NCI-H1417 treated with DMSO at 0.1 percent for 48 hours (cell line): ENCODE measurements at places on chromosomes 5 and 9.
A peak's percentile ranks its signal among the peaks of the same experiment; 100 is the strongest.

DNA sequence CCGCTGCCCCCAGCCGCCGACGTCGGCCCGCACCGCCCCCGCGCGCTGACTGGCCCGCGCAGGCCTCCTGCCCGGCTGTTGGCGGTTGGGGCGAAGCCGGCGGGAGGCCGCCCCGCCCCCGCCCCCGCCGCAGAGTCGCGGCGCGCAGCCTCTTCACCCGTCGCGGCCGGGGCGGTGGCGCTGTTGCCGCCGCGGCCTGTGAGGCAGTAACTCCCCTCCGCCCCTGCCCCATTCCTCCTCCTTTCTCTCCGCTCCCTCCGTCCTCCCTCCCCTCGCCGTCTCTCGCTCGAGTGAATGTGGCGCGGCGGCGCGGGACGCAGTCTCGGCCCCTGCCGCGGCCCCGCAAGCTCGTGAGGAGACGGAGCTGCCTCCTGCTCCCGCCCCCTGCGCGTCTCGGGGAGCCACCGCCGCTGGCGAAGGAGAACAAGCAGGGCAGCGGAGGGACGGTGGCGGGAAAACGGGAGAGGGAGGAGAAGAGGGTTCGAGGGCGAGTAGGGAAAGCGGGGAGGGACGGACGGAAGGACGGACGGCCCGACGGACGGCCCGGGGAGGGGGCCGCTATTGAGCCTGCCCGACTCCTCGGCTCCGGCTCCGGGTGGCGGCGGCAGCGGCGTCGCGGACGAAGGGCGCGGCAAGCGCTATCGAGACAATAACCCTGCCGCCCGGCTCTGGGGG lies 637 bp upstream of the ERBIN start:
- peak; percentile 24 for DNase-seq

DNA sequence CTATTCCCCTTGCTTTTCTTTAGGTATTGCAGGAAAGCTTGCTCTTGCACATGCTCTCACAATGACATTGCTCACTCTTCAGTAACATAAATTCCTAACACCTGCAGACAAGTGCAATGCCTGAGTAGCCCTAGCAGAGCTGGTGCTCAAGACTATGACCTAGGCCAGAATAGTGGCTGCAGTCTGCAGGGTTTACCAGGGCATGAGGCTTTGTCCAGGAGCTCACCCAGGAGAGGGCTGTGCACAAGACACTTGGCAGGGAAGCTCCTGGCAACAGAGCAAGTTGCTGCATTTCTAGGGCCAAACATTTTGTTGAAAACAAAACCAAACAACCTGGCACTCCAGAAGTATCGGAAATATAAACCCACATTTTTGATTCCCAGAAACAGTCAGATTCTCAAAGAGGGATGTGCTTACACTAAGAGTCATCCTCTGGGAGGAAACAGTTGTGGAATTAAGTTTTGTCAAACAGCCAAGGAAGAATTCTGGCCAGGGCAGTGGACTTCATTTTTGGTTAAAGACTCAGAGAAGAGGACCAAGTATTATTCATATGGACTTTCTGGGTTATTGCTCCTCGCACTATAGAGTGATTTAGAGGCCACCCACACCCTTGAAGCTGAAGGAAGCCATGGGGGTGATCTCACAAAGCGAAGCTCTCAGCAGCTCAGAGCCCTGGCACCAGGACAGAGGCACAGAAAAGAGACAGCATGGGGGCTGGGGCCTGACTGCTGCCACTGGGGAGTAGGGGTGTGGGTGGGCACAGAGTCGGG lies 44.9 kb downstream of the MACROH2A1 start:
- no peak for DNase-seq

DNA sequence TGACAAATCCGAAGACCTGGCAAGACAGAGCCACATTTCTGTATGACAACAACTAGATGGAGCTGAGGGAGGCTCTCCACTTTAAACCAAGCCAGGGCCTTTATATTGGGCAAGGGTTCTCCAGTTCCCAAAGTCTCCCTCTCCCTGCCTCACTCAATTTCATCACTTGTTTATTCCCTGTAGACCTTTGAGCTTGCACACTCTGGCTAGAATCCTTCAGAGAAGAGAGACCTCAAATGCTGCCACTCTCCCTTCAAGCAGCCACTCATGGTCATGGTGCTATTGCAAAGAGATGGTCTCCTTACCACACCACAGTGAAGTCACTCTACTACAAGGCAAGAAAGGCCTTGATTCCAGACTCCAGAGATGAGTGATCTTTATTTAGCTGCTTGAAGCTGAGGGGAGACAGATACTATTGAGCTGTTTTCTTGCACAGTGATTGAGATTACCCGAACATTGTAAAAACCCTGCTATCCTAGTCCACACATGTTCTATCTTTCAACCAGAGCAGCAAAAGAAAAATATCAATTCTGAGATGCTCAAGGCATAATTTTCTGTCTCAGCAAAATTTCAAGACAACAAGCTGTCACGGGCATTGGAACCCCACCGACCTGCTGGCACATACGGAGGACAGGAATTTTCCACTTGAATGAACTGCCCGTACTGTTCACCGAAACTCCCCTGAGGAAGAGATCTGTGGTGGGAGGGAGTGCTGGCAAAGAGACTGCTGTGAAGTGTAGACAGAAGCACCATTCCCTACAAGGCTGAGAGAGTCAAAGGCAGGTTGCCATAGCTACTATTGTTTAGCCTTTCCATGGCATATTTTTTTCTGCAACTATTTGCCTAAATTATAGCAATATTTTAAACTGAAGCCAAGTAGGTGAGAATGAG lies 81.1 kb downstream of the CDO1 start:
- DNase-seq, result no peak

DNA sequence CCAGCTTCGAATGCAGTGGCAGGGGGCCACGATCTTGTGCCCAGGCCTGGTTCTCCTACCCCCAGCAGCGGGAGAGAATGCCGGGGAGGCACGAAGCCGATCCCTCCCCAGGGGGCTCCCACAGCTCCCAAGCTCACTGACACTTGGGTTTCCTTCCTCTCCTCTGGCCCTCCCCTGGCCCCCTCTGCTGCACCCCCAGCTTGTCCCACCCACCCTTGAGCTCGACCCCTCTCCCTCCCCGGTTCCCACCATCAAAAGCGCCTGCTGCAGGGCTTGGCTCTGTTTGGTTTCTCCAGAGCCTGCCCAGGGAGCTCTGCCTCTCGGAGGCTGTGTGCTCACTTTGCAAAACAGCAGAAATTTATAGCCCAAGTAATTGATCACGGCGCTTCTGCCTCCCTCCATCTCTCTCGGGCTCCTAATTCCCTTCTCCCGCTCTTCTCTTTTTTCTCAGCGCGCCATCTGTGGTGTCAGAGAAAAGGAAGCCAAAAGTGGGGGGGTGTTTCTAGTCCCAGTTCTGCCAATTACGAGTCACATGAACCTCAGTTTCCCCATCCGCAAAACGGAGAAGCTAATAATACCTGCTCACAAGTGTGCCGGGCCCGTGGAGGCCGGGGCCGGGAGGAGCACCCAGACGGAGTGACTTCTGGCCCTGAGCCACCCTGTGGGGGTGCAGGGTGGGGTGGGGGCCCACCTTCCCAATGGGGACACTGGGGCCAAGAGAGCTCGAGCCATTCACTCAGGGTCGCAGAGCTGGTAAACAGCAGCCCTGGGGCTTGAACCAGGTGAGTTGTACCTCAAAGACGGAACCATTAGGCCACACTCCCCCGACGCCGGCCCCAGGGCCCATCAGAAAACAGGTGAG lies 141.2 kb upstream of the IER5L start:
- no peak for DNase-seq

- DNase-seq, result no peak
These were observed 7.9 kb upstream of the ENG start for GRCh38 chr9:127862075-127863011.

- no peak for DNase-seq
These were observed 132.3 kb upstream of the ELL2 start for GRCh38 chr5:96093890-96094381.

- no peak for DNase-seq
These were observed 36.4 kb downstream of the PWWP2A start for GRCh38 chr5:160082614-160083500.

DNA sequence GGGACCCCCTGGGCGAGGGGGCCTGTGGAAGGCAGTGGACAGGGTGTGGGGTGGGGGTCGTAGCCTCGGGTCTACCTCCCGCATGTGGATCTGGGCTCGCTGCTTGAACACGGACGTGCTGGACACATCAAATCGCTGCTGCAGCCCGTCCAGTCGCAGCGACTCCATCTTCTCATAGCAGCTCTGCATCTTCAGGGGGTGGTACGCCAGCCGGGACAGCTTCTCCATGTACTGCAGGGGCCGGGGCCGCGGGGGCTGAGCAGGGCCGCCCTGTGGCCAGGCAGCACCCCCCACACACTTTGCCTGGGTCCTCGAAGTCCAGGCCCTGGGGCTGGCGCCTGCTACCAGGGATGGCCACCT lies 57.6 kb downstream of the LRSAM1 start:
- DNase-seq, result no peak

- no peak for DNase-seq
These were observed 65.1 kb upstream of the IL33 start for GRCh38 chr9:6150483-6150882.

DNA sequence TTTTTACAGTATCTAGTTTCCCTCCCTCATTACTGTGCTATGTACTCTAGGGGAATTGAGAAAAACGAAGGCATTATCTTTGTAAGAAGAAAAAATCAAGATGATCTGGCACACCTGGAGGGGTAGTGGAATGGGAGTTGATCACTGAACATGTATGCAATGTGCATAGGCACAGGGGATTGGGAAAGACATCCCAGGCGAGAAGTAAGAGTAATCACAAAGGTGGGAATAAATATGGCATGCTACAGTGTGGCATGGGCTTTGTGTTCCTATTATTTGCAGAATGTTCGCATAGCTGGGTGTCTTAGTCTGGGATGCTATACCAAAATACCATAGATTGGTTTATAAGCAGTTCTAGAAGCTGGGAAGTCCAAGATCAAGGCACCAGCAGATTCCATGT lies 130.6 kb downstream of the SMARCA2 start:
- no peak for DNase-seq

- DNase-seq, result no peak
These were observed 149.7 kb downstream of the TRPM3 start for GRCh38 chr9:70971723-70972122.

DNA sequence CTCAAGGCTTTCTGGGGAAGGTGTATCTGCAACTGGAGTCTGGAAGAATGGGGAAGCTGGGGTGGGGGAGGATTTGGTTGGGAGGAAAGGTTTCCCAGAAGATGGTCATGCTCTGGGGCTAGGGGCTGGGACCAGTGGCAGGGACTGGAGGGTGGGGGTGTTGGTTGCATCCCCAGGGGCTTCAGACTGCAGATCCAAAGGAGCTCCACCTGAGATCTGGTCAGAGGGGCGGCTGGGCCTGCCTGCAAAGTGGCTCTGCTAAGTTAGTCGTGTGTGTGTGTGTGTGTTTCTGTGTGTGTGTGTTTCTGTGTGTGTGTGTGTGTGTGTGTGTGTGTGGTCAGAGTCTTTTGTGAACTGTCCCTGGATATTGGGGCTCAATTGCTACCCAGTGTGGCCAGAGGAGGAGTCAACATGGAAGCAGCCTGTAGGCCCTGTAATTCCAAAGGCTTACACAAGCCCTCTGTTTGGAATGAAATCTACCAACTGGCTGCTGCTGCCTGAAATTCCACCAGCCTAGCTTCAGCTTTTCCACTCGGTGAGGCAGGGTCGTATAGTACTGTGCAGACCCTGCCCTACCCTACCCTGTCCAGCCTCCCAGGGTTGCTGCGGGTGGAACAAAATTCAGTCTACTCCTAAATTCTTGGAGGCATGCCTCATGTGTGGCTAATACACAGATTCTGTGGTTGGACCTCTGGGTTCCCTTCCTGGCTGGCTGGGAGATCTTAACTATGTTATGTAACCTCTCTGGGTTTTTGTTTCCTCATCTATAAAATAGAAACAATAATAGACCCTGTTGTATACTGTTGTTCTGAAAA lies 12.5 kb upstream of the SYNPO start:
- DNase-seq, result no peak

GRCh38 chr5:167413506-167413905 lies 877.9 kb upstream of the WWC1 start:
- DNase-seq, result no peak

- DNase-seq, result no peak
These were observed 18.3 kb upstream of the IL33 start for GRCh38 chr9:6197330-6197729.

GRCh38 chr9:99677281-99677680 lies 144.4 kb upstream of the NR4A3 start:
- no peak for DNase-seq

DNA sequence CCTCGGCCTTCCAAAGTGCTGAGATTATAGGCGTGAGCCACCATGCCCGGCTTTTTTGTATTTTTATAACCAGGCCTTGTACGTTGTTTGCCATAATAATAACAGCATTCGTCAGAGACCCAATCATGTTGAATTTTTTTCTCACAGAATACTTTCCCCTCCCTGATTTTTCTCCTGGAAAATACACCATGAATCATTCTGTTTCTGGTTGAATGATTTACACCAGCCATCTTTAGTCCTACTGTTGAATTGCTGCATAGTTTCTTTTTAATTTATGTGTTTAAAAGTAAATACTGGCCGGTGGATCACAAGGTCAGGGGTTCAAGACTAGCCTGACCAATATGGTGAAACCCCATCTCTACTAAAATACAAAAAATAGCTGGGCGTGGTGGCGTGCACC lies 3.5 kb downstream of the CNOT8 start:
- no peak for DNase-seq

GRCh38 chr9:132184124-132184523 lies 22.3 kb downstream of the NTNG2 start:
- no peak for DNase-seq

GRCh38 chr9:14418941-14419937 lies 105.3 kb upstream of the NFIB start:
- DNase-seq, result no peak

DNA sequence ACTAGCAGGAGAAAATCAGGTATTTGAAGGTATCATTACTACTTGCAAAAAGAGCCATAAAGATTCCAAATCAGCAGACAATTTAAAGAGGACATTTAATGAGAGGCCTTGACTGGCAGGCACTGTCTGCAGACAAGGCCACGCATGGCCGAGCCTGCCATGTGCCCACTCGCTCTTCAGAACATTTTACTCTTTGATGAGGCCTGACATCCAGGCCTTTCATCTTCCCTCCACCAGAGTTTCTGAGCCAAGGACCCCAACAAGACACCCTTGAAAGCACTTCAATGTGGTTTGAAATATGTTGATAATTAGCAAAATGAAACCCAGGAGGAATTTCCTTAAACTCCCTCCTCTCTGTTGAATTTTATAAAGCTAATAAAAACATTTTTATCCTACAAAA lies 16.4 kb downstream of the AK8 start:
- DNase-seq, result no peak

DNA sequence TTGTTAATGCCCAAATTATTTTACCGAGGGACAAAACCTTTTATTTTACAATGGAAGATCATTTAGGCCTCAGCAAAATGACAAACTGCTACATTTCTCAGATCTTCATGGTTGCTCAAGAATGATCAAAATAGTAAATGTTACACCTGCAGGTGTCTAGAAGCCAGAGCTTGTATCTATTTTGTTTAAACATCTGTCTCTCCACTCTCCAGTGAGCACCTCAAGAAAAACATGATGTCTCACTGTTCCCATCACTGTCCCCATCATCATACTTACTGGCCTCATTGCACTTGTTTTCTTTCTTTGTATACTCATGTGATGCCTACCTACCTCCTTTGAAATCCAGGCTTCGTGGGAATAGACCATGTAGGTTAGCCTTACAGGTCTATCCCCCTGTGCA lies 149.6 kb downstream of the TTLL11 start:
- no peak for DNase-seq

GRCh38 chr5:58281189-58281588 lies 178.7 kb downstream of the PLK2 start:
- no peak for DNase-seq
